Endodermal cell (in vitro differentiated cells): ENCODE measurements at places on chromosomes 13 and 19. TPM values are rescaled to one million over a fixed set of nuclear protein-coding genes. Genes with fewer than 3 reads are reported as not detected.

GRCh38 chr13:75399879-75400217 is 82.1 kb downstream of the TBC1D4 start:
- DNase-seq = no peak

DNA sequence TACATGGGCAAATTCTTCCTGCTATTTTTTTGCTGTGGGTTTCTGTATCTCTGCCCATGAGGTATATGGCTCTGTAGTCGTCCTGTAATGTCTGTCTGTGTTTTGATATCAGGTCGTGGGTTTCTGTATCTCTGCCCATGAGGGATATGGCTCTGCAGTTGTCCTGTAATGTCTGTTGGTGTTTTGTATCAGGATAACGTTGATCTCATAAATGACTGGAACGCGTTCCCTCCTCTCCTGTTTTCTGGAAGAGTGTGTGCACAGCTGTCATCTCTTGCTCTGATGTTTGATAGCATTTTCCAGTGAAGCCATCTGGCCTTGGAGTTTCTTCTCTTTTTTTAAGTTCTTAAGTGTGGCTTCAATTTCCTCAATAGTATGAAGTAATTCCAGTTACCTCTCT is 57.2 kb downstream of the SOX1 start:
- DNase-seq = peak; percentile 6

DNA sequence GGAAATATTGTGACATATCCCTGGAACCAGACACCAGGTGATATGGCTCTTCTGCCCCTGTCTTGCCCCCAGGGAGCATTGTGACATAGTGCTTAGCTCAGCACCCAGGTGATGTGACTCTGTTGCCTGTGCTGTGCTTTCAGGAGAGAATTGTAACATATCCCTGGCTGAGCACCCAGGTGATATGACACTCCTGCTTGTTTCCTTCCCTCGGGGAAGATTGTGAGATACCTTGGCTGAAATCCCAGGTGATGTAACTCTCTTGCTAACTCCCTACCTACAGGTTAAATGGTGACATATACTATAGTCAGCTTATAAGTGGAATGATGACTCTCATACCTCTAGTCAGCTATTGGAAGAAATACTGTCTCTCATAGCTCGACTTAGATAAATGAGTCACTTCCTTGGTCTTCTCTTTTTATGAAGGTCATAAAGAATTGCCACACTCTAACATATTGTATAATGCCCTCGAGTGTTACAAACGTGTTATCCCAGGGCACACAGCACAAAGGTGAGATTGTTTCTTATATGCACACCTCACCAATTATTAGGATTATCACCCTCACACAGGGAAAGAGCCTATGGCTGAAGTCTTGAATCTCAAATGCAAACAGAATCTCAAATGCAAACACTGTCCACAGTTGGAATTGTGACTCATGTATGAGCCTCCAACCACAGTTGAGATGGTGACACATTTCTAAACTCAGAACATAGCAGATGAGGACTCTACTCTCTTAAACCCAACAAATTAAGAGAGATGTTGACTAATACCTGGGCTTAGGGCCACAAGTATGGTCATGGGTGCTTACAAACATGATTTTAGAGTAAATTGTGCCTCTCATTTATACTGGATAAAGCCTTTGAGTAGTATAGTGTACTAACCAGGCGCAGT is 32.7 kb upstream of the ZNF254 start:
- no peak for DNase-seq

DNA sequence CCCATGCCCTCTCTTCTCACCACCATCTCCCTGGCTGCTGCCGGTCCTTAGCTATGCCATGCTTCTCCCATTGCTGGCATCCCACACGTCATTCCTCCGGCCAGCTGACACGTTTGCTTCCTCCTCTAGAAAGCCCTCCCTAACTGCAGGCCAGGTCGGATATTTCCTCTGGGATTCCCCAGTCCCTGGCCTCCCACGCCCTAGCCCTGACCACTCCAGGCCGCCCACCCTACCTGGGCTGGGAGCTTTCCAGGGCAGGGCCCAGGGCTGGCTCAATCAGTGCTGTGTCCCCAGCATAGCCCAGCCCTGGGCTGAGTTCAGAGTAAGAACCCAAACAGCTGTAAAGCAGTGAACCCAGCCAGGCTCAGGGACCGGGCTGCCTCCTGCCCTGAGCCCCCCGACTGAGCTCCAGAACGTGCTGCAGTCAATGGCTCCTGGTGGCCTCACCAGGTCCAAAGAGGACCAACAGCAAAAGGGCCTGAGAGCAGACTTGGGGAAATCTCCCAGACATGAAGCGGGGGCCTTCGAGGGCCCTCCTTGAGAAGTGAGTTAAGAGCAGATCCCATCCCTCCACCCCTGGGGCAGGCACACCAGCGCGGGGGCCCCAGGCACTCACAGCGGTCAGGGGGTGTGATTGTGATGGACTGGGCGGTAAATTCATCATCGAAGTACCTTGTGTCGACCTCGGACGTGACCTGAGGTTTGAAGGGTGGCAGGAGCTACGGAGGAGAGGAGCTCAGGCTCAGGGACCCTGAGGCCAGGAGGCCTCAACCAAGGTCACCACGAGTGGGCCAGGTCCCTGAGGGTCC is 8.1 kb upstream of the CCNP start:
- DNase-seq = no peak

- peak; percentile 72 for DNase-seq
Measured at GRCh38 chr19:38734426-38735256, 9.6 kb downstream of the CAPN12 start.

- DNase-seq = no peak
Measured at GRCh38 chr13:44905556-44905955, 83.7 kb downstream of the NUFIP1 start.

The ZNF470 gene
- total RNA-seq = 6.7 to 11.4 TPM (median 7.0 TPM) in 3 replicates

The TEX101 gene
- 0.59 and 1.1 TPM in 2 replicates for total RNA-seq

The KANK3 gene
- total RNA-seq = 2.3 to 3.4 TPM (median 2.7 TPM) in 3 replicates

DNA sequence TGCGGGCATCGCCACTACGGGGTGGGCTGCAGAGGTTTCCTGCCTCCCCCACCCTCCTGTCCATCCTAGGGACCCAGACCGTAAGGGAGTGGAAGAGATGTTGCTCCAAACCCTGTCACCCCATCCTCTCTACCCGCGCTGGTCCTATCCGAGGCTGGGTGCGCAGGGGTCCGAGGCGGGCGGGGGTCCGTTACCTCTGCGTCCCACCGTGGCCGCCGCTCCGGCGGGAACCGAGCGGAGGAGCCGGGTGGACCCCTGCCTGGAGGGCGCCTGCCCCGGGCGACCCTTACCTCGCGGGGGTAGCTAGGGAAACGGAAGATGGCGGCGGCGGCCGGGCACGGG is at the start of gene DGKH:
DGKH (plus strand) TSS at position 307 of the 342 bp plus-strand sequence. CDS start 126 bp downstream, outside the sequence.
- DNase-seq = no peak
